Muscle of back (tissue), 13 donors: ENCODE measurements at places on chromosomes 4 and X.

DNA sequence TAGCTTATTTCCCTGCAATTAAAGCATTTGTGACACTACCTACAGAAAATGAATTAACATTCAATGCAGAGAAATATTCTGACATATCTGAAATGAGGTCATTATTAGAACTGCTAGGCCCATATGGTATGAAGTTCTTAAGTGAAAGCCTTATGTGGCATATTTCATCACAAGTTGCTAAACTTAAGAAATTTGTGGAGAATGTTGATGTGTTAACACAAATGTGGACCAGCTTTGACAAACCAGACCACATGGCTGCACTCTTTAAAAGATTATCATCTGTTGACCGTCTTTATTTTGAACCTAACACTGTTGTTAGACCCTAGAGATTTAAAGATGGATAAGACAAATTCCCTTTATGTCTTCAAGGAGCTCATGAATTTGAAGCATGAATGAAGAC lies 1024.1 kb downstream of the RPA4 start:
- no peak for DNase-seq

DNA sequence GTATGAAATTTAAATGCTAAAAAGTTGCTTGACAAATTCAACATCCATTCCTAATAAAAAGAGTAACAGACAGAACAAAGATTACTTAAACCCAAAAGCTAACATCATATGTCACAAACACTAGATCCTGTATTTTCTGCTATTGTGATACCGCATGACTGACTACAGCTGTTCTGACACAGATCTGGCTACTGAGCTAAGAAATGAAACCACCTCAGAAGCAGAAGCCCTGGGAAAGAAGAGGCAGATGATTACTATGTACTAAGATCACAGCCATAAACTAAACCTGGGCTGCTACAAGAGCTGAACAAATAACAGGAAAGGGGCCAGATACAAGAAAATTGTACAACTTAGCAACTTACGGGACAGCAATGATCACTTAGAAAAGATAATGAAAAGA lies 9.4 kb downstream of the LETM1 start:
- DNase-seq = no peak

GRCh38 chr4:10032625-10033024 lies 11.3 kb upstream of the SLC2A9 start:
- DNase-seq = no peak

DNA sequence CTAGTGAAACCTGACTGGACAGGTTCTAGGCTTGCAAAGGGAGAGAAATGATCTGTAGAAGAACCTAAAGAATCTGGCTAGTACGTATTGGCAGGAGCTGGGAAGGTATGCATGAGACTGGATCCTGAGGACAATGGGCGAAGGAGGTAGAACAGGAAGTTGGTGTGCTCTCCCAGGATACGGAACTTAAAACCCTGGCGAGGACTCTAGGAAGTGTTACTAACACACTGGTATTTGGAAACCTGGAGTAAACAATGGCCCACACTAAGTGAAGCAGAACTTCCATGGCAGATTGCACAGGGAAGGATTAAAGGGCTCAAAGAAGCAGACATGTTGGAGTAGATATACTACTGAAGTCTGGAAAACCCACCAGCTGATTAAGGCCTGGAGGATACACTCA lies 9.1 kb downstream of the SYN1 start:
- DNase-seq = no peak

DNA sequence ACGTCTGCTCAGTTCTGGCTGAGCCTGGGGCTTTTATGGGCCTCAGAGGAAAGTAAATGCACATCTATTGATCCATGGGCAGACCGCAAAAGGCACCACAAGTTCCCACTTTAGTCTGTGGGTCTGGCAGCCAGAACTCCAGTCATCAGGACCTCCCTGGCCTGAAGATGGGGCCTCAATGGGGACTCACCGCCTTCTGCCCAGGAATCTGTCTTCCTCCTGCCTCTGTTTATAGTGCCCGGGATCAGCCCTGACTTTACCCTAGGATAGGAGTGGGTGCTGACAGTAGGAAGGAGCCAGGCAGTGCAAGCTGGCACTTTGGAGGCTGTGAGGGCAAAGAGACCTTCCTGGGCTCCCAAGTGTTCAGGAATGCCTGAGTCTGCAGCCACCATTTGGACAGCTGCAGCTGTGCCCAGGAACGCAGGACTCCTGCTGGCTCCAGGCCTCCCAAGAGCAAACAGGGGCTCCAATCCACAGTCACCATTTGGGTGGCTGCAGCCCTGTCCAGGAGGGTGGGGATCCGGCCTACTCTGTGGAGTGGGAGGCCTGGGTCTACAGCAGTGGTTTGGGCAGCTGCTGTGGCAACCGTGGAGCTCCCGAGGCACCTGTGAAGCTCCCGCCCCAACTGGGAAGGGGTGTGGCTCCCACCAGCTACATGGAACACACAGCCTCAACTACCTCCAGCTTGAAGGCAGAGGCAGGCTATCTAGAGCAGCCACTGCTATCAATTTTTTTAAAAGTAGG lies 1440.9 kb upstream of the ADGRL3 start:
- no peak for DNase-seq

GRCh38 chr4:78119698-78120097 lies 62.6 kb downstream of the FRAS1 start:
- DNase-seq = no peak

- DNase-seq = no peak
These were observed 328.6 kb upstream of the NR3C2 start for GRCh38 chr4:148770848-148771247.

DNA sequence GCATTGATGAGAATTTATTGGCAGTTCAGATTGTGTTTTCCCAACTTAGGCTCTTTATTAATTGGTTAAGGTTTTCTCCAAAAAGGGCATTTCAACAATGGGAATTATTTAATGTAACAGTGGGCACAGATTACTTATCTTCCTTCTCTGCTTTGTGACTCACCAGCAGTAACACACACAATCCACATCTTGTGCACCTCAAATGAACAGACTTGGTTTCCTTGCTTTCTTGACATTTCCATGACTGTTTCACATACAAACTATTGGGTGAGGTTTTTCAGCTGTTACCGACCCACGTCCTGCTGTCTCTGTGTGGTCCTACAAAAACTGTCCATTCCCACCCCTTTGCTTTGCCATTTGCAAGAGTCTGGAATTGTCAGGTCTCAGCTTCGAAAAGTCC lies 38.1 kb downstream of the CCNI start:
- no peak for DNase-seq

DNA sequence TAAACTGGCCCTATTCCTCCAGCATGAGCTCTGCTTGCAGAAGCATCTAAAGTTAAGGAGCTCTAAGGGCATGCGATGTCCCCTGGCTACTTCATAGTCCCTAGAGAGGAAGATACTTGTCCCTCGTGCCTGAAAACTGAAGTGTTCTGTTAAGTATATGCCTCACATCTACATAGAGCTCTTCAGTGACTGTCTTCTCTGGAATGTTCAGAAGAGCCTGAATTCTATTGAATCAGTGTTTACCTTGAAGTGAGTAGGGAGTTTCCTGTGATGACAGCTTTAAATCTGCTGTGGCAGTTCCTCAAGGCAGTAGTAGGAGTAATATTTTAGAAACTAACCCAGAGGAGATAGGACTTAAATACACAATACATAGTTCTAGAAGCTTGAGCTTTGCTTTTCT lies 111.2 kb downstream of the ZNF518B start:
- no peak for DNase-seq

DNA sequence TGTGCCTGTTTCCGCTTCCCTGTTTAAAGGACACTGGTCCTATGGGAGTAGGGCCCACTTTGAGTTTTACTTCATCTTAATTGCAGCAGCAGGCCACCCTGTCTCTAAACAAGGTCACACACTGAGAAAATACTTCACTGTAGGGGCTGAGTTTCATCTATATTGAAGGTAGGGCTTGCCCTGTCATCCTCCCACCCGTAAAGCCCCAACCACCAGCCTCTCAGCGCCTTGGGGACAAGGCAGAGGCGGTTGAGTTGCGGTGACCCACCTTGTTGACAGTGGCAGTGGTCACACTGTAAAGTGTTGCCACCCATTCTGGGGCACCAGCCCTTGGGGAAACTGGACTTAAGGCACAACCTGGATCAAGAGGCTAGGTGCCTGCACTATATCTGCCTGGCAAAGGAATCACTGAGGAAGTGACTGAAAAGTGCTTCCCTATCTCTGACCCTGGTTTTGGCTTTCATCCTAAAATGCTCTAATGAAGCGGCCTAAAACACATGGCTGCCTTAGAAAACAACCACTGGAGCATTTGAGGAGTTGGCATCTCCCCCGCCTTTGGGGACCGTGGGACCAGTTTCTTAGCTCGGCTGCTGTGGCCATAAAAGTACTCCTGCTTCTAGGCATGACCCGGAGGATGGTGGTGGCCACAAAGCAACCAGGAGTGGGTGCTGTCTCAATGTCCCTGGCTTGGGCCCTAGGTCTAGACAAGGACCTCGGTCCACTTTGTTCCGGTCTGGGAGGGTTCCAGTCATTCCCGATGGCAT lies 7.8 kb upstream of the WDR1 start:
- DNase-seq = no peak
